ENCODE measurements at places on chromosomes 16 and 17.

- DNase-seq = no peak
Measured at GRCh38 chr17:45335721-45336120, 18.9 kb upstream of the MAP3K14 start.

GRCh38 chr17:73247726-73248125 lies 14.0 kb downstream of the CPSF4L start:
- no peak for DNase-seq

DNA sequence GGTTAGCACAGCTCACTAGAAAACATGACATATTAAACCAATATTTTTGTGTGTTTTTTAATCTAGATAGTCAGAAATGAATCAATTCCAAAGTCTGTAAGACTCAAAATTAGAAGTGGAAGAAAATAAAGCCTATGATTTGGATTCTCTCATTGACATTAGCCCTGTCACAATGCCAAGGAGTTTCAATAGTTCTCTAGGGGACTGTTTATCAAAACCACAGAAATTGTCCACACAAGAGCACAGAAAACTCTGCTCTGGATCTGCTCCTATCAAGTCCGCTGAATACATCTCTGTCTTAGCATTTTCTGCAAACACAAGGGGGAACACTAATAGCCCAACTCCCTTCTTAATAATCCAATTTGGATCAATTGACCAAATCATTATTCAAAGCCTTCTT lies 152.0 kb downstream of the HS3ST3B1 start:
- no peak for DNase-seq

DNA sequence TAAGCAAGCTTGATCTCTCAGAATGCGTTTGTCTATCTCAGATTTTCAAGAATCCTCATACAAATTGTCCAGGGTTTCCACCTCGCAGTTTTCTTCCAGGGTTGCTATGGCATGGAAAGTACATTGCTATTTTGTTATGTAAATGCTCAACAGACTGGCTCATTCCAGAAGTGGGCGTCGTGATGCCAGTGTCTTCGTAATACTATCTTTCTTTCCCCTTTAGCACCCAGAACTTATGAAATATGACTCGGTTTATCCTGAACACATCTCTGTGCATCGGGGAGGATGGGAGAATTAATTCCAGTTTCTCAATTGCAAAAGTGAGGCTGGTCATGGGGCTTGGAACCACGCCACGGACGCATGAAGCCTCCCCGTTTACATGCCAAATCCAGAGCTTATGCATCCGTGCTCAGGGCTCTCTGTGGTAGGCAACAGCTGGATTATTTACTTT lies 405.0 kb downstream of the WWOX start:
- no peak for DNase-seq

GRCh38 chr17:30378825-30379302 lies at the start of gene CPD:
CPD (plus strand) TSS chr17:30378927; CDS start chr17:30378981, 54 bp downstream.
- peak; percentile 94 for DNase-seq

- peak; percentile 70 for DNase-seq
Measured at GRCh38 chr17:50297407-50297865, 23.2 kb downstream of the TMEM92 start.
